ENCODE measurements at places on chromosomes 7 and 10.
A peak's percentile ranks its signal among the peaks of the same experiment; 100 is the strongest.

DNA sequence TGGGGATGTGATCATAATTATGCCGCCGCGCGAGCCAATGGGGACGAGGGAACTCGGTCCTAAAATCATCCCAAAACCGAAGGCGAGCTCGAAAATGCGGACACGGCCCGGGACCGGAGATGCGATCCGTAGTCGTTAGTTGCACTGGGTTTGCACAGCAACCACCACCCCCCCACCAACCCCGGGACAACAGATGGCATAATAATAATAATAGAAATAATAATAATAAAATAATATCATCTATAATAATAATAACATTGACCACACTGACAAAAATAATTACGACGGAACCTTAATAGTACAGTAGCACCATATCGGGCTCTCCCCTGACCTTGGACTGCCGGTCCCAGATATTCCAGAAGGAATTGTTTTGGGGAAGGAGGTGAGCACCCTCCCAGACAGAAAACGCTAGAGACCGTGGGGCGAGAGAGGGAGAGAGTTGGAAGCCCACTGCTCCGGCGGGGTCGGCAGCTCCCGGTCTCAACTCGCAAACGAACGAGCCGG is 1.1 kb upstream of the EMX2 start:
- no peak for DNase-seq

DNA sequence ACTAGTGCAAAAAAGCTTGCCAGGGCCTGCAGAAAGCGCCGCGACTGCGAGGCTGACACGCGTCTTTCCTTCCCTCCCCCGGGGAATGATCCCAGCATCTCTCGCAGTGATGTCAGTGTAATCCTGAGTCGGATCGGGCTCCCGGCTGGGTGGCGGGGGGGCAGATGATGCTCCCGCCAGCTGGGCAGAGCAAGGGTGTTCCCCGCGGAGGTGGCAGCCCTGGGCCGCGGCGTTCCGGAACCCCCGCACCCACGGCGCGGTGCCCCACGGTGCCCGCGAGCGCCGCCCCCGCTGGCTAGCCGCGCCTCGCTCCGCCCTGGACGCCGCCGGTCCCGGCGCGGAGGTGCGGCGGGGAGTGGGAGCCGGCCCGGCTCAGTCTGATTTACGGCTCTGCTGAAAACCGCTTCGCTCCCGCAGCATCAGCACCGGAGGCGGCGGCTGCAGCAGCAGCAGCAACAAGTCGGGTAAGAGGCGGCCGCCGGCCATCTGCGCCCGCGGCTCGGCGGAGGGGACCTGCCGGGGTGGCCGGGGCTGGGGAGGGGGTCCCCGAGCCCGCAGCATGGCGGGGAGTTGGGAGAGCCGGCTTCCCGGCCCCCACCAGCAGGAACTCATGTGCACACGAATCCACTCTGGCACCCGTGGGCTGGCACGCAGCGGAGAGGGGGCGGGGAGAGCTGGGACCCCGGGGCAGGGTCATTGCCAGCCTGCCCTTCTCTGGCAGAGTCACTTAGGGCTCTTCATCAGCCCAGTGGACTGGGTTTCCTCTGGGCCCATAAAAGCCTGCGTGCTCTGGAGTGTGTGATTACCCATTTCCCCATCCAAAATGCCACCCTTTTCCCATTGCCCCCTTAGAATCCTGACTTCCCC is at the start of gene ZNF365:
ZNF365 (plus strand) TSS at position 375 of the 867 bp plus-strand sequence. CDS start 1,825 bp downstream, outside the sequence.
- DNase-seq, result peak; percentile 48

- no peak for DNase-seq
These were observed 28.5 kb downstream of the DNAJB9 start for GRCh38 chr7:108598153-108598552.

- DNase-seq, result no peak
These were observed 143.7 kb downstream of the ELMO1 start for GRCh38 chr7:37304921-37305320.

- DNase-seq, result no peak
These were observed 25.8 kb downstream of the TACC2 start for GRCh38 chr10:122014652-122015248.

DNA sequence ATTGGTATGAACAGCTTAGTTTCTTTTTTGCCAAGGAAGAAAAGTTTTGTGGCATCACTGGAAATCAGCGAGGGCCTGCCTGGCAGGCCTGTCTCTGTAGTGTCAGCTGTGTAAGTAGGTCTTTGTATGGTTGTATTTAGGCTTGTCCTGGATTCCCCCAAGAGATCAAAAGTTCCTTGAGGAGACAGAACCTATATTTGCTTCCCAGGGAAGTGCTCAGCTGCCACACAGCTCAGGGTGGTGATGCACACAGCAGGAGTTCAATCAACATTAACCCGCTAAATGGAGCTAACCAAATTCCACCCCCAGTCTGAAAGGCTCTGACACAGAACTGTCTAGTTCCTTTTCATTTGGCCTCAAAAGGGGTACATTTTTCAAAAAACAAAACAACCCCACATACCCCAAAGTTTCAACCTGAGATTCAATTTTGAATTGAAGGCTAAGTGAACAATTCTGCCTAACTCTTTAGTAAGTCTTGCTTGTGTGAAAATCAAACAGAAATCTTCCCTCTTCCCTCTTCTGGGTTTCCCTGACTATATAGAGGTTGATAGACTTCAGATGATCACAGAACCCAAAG is 124.4 kb downstream of the CLEC2L start:
- DNase-seq, result no peak

DNA sequence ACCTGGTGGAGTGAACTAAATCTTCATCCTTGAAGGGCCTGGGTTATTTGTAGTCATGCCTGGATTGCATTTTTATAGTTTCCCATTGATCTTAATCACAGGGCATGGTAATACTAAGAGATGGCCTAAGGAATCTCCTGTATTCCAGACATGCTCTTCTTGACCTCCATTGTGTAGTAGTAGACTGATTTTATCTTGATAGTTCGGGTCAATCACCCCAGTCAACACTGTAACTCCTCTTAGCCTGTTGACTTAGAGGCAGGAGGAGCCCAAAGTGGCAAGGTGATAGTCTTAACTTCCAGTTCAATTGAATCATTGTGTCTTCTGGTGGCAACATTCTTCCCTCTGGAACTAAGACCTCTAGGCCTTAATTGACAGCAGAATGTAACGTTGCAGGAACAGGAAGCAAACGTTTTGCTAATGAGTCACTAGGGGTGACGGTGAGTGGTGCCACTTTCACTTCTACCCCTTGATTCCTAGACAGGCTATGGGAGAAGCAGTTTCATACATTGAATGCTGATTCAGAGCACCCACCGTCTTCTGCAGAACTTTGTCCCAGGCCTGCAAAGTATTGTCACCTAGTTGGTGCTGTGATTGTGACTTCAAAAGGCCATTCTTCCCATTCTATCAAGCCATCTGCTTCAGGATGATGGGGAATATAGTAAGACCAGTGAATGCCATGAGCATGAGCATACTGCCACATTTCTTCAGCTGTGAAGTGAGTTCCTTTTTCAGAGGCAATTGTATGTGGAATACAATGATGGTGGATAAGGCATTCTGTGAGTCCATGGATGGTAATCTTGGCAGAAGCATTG is 24.0 kb upstream of the PAPSS2 start:
- DNase-seq, result no peak
